Lower lobe of right lung (tissue), 2 donors: ENCODE measurements at places on chromosomes 4 and X. TPM values are rescaled to one million over a fixed set of nuclear protein-coding genes. Genes with fewer than 3 reads are reported as not detected.

GLRA3 gene
- total RNA-seq, result not detected

CFP gene
- 24.8 TPM for total RNA-seq

DNA sequence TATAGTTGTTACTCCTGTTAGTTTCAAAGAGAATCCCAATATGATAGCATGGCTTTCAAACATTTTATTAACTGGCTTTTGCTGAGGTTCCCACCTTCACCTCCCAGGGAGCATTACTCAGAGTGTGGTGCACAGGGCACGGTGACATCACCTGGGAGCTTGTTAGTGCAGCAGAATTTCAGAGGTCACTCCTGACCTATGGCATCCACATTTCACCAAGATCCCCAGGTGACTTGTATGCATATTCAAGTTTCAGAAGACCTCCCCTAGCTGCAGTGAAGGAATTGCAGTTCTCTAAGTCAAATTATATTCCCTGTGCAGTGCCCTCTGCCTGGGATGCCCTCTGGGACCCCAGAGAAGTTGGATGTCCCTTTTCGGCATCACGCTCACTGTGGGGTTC, 29.7 kb upstream of the LNX1 start:
- H3K27ac ChIP-seq, result no peak overlapping the region
- no peaks in the 10 kb centered on the region for H3K4me1 ChIP-seq
- H3K27me3 ChIP-seq, result no peaks in the 10 kb centered on the region

SERPINA7 gene
- not detected for total RNA-seq

PHOX2B gene
- total RNA-seq, result not detected

GRCh38 chr4:186792728-186793366, 69.2 kb upstream of the FAT1 start:
- no peak overlapping the region for H3K27ac ChIP-seq
- H3K4me1 ChIP-seq, result no peaks in the 10 kb centered on the region
- H3K36me3 ChIP-seq, result no peaks in the 10 kb centered on the region
- H3K27me3 ChIP-seq, result no peaks in the 10 kb centered on the region
- H3K4me3 ChIP-seq, result no peak overlapping the region
